Skeletal muscle cell (primary cell): ENCODE measurements at places on chromosomes 12 and 14.

- DNase-seq: peak; percentile 59
Measured at GRCh38 chr14:52266782-52267181, 716 bp upstream of the PTGDR start.

DNA sequence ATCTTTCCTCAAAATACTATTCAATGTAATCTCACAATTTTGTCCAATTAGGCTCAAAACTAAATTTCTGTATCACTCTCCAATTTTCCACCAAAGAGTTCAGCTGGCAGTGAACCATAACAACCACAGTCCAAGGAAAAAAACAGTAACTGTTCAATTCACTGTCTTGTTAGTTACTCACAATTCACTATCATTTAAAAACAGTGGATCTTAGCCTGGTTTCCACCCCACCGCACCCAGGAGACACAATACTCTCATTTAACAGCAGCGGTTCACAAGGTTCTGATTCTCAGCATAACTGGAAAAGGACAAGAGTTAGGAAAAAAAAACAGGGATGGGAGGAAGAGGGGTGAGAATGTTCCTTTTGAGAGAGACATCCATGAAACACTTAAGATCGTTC is 40.5 kb downstream of the MED13L start:
- DNase-seq: no peak

DNA sequence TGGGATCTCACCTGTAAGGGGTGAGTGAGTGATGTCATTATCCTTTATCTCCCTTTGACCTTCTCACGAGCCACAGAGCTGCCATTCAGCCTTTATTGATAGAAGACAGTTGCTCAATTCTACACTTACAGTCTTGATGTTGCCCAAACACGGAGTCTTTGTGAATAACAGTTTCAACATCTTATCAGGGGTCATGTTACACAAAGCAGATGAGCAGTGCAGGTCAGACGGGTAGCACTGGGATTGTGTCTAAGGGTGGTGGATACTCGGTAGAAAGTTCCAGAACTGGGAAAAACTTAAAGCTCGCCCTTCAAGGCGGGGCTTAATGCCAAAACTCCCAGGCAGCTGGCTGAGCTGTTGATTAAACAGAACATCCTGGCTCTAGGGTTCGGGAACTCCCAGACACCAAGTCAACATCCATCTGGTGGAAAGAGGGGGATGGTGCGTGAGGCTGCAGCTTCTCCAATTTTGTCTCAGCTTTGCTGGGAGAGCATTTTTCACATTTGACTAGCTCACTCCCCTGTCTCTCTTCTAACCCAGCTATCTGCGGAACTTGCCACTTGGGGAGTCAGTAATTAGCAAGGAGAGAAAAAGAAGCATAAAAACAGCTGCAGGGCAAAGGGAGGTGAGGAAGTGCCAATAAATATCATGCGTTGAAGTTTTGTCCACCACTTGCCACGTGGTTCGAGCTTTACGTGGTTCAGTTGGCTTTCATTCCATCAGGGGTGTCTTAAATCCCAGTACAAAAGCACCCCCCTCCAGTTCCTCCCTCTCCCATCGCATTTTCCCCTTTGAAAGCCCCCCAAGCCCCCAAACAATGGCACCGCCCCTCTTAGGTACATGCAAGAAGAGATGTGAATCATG is 31.0 kb downstream of the FOXN4 start:
- no peak for DNase-seq

DNA sequence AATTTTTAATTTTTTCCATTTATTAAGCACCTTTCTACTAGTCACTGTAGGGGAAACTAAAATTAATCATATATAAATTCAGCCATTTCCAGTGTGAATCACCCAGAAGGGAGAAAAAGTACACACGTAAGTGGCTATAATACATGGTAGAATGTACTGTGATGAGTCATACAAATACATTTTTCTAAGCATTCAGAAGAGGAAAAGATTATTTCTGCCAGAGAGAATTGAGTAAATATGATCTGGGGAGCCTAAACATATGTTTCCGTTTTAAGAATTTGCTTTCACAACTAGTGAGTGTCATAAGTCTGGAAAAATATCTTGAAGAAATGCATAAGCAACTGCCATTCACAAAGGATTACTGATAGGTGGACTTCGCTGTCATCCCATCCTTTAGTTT is 102.8 kb downstream of the TGFB3 start:
- peak; percentile 78 for DNase-seq

GRCh38 chr12:100289038-100289437 is 22.1 kb downstream of the SCYL2 start:
- DNase-seq: no peak

GRCh38 chr14:103671911-103672310 is 42.9 kb downstream of the KLC1 start:
- no peak for DNase-seq

GRCh38 chr12:43318021-43318420 is 234.0 kb downstream of the ADAMTS20 start:
- no peak for DNase-seq
